AG04449 (cell line): ENCODE measurements at places on chromosomes 3 and 15.

DNA sequence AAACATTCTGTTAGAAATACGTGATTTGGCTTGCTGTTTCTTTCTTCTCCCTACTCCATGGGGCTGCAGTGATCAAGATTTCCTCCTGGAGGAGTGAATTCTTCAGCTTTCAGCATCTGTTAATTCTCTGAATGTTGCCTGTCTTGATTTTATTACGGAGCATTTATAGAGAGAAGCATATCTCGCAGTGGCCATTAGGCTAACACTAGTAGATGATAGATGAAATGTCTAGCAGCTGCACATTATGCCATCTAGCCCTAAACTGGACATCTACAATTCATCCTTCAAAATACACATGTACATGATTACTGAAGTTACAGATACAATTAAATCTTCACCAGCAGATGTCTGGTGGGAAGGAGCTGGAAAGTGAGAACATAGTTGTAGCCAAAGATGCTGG is 769.8 kb upstream of the NECTIN3 start:
- DNase-seq = no peak

DNA sequence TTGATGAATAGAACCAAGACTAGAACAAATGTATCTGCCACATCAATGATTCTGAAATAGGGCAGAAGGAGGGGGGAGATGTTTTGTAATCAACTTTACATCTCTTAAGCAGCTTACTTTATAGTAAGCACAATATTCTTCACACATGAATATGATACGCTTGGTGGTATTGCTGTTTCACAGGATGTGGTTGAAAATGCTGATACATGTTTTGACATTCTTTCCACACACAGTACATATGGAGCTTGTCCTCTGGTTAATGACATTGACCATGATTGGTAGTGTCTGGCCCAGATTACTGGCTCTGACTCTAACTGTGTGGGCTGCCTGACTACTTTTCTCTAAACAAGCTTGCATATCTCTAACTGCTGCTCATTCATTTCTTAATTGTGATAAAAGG is 168.9 kb downstream of the KLHL25 start:
- no peak for DNase-seq

DNA sequence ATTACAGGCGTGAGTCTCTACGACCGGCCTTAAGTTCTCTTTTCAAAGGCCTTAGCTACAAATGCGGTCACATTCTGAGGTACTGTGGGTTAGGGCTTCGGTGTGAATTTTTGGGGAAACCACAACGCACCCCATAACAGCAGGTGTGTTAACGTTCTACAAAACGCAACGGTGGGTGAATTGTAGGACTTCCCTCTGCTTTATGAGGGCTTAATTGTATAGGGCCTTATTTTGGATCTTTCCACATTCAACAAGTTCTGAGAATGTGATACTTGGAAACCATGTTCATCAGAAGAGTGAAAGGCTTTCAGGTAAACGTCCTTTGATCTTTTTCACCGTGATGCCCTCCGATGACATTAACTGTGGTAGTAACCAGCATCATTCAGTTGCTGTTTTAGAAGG is 998.6 kb upstream of the CFAP20DC start:
- DNase-seq = no peak

- no peak for DNase-seq
Measured at GRCh38 chr3:40930131-40930538, 269.2 kb upstream of the CTNNB1 start.

DNA sequence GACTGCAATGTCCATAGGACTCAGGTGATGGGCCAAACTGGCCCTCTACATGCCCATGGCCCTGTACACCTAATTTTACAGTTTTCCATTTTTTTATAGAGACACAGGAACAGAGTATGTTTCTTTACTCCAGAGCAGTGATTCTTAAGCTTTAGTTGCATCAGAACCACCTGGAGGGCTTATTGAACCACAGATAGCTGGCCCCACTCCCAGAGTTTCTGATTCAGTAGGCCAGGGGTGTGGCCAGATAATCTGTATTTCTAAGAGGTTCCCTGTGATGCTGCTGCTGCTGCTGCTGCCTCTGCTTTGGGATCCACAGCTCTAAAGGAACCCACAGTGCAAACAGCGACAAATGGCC is 5.1 kb downstream of the RBP1 start:
- peak; percentile 33 for DNase-seq

DNA sequence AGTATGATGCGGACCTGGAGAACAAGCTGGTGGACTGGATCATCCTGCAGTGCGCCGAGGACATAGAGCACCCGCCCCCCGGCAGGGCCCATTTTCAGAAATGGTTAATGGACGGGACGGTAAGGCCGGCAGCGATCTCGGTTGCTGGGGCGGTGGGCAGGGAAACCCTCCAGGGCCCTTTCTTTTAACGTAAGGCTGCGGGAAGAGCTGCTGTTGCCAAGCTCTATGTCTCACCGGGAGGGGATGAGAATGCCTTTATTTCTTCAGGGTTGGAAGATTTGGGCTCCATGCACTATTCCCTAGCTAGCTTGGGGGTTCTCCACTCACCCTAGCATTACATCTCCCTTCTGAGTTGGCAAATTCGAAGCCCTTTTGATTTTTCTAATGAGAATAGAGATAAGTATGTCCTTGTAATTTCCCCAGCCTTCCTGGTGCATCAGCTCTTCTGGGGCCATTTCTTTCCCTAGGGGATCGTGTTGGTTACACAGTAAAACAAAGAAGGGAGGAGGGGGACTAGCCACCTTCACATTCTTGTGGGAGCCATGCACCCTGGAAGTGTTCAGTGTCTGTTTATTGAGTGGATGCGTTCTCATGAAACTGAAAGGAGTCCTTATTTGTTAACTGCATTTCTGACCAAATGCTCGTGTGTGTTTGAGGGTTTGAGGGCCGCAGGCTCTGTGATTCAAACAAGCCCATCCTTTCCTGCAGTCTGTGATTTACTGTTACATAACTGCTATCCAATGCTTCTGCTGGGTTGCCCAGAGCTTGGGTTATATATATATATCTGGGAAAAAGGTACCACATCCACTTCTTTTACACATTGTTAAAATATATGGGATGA is 982 bp downstream of the TAGLN3 start:
- no peak for DNase-seq
